WTC11 (cell line): ENCODE measurements at places on chromosomes 7 and 10.

DNA sequence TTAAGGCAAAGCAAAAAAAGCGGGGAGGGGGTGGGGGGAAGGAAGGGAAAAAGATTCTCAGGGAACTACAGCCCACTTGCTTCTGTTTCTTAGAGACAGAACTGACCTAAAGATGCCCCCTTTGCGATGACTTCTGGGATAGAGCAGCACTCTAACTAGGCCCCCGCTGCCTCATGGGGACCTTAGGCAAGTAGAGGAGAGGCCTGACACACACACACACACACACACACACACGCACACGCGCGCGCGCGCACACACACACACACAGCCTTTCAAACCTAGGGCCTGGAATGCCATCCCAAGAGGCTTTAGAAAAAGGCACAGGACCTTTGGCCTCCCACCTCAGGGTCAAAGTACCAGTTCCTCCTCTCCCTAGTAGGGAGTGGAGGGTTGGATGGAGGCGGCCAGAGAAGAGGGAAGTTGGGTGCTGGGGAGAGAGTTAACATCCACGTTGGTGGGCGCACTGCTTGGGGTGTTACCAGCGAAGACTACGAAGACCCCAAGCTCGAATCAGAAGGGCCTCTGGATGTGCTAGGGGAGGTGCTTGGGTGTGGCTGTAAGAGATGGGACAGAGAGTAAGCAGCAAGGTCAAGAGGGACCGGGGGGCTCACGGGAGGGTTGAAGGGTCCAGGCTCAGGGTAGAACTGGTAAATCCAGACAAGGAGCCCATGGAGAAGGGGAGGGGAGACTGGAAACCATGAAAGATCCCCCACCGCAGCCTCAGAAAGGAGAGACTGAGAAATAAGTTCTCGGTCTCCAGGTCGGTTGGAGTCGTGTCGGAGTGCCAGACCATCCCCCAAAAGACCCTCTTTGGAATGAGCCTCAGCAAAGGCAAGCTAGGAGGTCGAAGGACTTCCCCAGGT is 1.2 kb upstream of the COL1A2 start:
- DNase-seq, result peak; percentile 28

GRCh38 chr7:116552602-116553001 is 27.8 kb downstream of the CAV1 start:
- no peak for DNase-seq

- no peak for DNase-seq
Observed at GRCh38 chr7:145696071-145696470, 420.5 kb upstream of the CNTNAP2 start.

DNA sequence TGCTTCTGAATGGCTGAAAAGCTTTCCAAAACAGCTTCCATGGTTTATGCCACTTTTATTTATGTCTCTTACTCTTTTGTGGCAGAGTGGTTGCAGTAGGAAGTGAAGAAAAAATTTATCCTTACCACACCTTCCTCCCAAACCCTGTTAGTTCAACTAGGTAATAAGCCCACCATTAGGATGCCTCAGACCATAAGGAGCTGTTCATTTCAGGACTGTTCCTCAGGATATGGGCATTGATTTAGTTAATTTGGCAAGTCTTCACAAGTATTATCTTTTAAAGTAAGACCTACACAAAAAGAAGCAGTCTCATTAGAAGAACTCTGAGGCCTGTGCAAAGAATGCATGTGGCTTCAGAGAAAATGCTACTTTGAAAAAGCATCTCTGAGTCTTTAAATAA is 82.9 kb upstream of the PDLIM1 start:
- no peak for DNase-seq

DNA sequence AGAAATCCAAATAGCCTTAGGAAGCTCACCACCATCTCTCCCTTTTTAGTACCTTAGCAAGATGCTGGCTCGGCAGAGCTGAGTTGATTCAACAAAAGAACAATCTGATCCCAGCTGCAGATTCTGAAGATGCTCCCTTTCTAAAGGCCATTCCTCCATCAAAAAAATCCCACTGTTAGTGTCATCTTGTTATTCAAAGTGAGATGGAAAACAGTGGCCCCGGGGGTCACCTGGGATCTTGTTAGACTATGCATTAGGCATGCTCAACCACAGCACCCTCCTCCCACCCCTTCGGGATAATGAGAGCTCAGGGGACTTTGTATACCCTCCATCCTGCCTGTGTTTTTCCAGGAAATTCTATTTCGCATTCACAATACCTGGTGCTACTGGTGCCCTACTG is 2.4 kb downstream of the NCAPG2 start:
- DNase-seq, result peak; percentile 42

GRCh38 chr7:138608275-138608674 is 92.9 kb downstream of the SVOPL start:
- DNase-seq, result no peak

DNA sequence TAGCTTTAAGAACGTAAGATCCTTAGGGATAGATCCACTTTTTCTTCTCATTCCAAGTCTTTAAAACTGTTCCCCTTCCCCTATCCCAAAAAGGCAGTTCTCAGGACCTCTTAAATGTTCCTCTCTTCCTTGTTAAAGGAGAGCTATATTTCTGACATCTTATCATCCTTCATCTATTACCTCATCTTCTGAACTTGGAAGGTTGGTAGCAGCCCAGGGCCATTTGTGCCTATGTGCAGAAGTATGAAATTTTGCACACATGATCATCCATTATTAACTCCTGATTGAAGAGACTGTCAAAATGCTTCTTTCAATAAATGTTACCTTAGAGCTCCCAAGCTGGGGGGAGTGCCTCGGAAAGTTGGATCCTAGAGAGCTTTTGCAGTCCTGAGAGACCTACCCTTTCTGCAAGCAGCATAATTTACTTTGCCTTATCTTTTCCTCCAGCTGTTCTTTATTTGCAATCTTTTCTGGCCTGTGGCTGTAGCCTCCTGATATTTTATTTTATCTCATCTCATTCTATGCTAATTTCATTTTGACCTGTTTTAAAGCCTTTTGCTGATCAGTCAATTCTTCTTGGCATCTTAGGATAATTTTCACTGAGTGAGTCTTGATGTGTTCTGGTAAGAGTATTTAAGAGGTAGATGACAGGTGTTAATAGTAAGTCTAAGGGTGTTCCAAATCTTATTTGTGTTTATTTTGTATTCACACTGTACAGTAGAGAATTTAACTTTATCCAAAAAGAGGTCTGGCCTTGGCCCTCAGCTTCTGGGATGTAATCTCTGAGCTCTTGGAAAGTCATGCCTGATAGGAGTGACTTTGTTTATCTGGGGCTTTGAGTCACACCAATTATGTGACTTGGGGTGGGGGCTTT is 135.0 kb upstream of the PDLIM1 start:
- no peak for DNase-seq

DNA sequence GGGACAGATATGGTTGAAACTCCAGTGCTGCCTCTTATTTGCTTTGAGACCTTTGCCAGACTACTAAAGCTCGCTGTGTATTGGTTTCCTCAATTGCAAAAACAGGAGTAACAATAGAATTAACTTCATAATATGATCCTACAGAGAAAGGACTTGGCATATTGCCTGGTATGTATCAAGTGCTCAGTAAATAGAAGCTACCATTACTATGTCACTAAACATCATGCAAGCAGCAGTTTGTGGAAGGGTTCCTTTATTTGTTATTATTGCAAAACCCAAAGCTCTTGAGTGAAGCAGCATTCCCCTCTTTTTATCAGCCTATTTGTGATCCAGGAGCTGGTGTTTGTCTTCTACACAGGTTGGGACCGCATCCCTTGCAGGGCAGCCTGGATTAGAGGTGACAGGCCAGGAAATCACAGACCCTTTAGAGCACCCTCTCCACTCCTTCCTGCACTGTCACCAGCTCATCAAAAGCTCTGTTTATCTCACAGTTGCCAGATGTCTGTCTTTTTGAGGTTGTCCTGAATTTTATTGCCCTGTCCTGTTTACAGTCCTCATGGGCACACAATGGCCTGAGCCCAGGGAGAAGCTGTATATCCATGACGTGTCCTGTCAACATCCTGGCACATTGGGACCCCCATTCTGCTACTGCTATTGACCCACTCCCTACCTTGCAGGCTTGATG is 121.5 kb downstream of the SNX10 start:
- no peak for DNase-seq

- DNase-seq, result no peak
Observed at GRCh38 chr10:22010973-22011408, 7.5 kb upstream of the DNAJC1 start.

GRCh38 chr10:117743509-117743908 is 201.0 kb downstream of the EMX2 start:
- no peak for DNase-seq

GRCh38 chr7:129136887-129137642 is 7.4 kb upstream of the TSPAN33 start:
- DNase-seq, result no peak

DNA sequence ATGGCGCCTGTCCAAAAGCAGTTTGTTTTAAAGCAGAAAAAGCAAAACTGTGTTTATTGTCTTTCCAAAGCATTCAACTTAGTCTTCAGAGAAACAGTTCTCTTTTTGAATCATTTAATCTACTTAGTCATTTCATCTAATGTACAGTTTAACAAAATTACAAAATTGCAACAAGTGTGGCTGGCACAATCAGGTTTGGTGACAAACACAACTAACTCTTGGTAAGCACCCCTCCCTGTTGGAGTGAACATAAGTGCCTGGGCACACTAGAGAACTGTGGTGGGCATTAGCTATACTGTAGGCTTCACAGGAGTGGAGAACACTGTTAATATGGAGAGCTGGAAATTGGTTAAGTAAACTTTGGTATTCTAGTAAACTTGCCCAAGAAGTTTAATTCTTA is 6.9 kb downstream of the CREM start:
- DNase-seq, result no peak

GRCh38 chr10:119207366-119207666 is at the start of gene GRK5:
GRK5 (plus strand) TSS chr10:119207571; CDS start chr10:119207918, 347 bp downstream.
- peak; percentile 90 for DNase-seq

DNA sequence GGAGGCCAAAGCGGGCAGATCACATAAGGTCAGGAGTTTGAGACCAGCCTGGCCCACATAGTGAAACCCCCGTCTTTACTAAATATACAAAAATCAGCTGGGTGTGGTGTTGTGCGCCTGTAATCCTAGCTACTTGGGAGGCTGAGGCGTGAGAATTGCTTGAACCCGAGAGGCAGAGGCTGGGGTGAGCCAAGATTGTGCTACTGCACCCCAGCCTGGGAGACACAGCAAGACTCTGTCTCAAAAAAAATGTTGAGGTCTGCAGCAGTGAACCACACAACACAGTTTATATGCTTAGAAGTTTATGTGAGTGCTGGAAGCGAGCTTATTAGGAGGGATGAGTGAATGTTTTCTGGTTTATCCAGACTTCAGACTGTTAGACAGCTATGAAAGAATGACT is 10.4 kb downstream of the LHPP start:
- DNase-seq, result no peak

GRCh38 chr7:45700556-45700955 is 126.4 kb downstream of the ADCY1 start:
- peak; percentile 2 for DNase-seq

GRCh38 chr10:110399965-110400933 is 95.5 kb upstream of the SMNDC1 start:
- no peak for DNase-seq

DNA sequence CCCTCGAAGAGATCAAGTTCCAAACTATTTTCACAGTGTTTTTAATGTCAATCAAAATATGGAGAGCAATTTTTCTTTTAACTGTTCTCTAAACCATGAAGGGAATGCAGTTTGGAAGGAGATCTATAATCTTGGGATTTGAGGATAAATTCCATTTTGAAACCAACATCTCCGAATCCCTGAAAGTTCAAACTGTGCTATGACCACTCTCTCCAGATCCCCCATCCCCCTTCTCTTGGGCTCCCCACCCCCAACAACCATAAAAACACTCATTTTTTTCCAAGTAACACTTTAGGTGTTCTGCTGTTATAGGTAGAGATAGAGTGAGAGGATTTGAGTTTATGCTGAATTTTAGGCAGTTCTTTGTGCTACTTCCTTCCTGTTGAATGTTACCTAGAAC is 1.7 kb downstream of the CALD1 start:
- no peak for DNase-seq

- DNase-seq, result no peak
Observed at GRCh38 chr7:6480323-6480660, 32.5 kb upstream of the DAGLB start.

DNA sequence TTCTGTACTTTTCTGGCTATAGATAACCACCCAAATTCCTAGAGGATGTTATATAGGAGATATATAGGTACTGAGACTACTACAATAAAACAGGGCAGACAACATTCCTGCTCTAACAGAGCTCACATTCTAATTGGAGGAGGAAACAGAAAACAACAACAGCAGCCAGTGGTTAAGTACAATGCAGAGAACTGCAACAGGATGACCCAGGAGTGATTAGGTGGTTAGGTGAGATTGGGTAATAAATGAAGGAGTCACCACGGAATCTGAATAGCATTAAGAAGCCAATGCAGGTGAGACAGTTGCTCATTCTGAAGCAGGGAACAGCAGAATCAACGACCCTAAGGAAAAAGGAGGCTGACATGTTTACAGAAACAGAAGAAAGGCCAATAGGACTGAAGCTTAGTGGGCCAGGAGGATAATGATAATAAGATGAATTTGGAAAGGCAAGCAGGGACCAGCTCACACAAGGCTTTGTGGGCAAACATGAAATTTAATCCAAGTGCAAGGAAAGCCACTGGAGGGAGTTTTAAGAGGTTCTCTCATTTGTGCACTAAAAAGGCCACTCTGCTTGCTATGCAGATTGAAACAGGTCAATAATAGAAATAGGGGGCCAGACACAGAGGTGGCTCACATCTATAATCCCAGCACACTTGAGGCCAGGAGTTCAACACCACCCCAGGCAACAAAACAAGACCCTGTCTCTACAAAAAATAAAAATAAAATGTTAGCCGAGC is 16.9 kb upstream of the REEP3 start:
- DNase-seq, result no peak

DNA sequence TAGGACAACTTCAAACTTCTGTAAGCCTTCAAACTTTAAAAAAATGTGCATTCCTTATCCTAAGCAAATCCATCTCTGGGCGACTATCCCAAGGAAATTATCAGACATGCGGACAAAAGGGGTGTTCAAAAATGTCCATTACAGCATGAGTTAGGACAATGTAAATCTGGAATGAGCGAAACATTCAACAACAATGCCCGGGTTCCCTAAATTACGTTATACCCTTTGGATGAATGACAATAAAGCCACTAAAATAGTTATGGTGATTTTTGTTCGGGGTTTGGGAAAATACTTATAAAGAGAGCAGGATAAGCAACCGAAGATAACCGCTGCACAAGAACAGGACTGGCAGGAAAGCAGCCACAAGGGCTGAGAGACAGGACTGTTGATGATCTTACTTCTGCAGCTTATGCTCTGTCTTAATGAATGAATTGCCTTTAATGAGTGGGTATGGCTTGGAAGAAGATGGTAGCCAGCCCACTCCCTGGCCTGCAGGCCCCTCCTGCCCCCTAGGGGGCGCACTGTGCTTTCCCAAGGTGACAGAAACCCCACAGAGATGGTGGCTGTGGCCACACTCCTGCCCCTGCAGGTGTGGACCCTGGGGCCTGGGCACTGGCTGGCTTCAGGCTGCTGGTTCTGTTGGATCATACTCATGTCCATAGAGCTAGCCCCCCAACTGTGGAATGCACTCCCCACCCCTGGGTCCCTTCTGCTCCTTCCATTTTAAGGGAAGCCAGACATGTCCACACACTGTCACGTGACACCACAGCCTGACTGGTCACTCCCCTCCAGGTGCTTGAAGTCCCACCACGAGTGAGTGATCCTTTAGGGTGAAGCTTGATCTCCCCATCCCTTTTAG is 45.0 kb downstream of the ZCCHC24 start:
- DNase-seq, result peak; percentile 71
